ENCODE measurements at places on chromosomes 5 and 9. TPM values are rescaled to one million over a fixed set of nuclear protein-coding genes. Genes with fewer than 3 reads are reported as not detected.

The CACFD1 gene
- total RNA-seq = 10.4 TPM

The ORM2 gene
- not detected for total RNA-seq

The GOLM1 gene
- 106 TPM for total RNA-seq

The HIGD2A gene
- 21.3 TPM for total RNA-seq

The ENTREP1 gene
- under 0.01 TPM for total RNA-seq

The BRINP1 gene
- not detected for total RNA-seq

The TAF11L4 gene
- total RNA-seq = not detected

The LRRC19 gene
- total RNA-seq = not detected

The PCAT7 gene
- 0.30 TPM for total RNA-seq

The LAMC3 gene
- under 0.01 TPM for total RNA-seq

The SPINK7 gene
- not detected for total RNA-seq

The NFIL3 gene
- total RNA-seq = 17.0 TPM

The PNPLA7 gene
- total RNA-seq = 0.59 TPM

The SPATA31E1 gene
- not detected for total RNA-seq

The PDE6A gene
- total RNA-seq = not detected

The CCNO gene
- not detected for total RNA-seq

The ACTL7A gene
- not detected for total RNA-seq

The SPOCK1 gene
- total RNA-seq = 587 TPM

The LCN15 gene
- not detected for total RNA-seq

The TMEM252 gene
- total RNA-seq = not detected

The FAM151B gene
- total RNA-seq = 4.6 TPM

The EDIL3 gene
- 182 TPM for total RNA-seq

The ALDH1B1 gene
- total RNA-seq = 62.5 TPM
